ENCODE measurements at places on chromosomes 6 and 20. TPM values are rescaled to one million over a fixed set of nuclear protein-coding genes. Genes with fewer than 3 reads are reported as not detected.
A peak's percentile ranks its signal among the peaks of the same experiment; 100 is the strongest.

GRCh38 chr6:30875244-30876038 lies 8.9 kb upstream of the DDR1 start:
- no peak for DNase-seq

Gene RPS18
- polyA plus RNA-seq = 5,490 TPM

DNA sequence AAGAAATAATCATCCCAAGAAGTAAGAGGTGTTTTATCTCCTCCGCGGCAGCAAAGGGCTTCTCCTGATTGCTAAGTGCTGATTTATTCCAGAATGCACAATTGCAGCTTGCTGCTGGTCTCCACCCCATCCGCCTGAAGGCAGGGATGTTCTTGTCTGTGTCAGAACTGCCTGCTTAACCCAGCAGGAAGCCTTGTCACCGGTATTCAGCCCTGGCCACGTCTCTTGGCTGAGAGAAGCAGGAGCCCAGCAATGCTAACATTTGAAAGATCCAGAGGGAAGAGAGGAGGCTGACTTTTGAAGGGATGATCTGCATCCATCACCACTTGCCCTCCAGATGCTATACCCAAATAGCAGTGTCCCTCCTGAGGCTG lies 4.2 kb downstream of the SCML4 start:
- no peak for DNase-seq

DNA sequence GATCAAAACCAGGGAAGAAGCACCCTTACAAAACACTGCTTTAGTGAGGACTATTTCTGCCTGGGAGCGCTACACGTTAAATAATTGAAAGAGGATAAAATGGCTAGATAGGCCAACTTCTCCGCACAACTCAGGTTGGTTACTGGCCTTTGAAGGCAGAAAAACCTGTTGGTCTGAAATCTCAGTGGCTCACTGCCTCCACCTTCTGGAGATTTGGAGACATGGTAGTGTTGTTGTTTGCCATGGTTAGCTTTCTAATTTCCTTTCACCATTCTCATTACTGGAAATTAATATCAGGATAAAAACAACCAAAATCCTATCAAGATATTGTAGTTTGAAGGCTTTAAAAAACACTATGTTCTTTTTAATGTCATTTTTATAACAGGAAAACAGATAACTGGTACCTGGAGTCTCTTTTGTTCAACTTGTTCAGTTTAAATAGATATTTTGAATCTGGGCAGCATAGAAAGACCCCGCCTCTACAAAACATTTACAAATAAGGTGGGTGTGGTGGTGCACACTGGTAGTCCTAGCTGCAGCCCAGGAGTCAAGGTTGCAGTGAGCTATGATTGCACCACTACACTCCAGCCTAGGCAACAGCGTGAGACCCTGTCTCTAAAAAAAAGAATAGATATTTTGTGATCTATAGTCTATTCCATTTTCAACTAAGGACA lies 27.5 kb upstream of the BCLAF1 start:
- DNase-seq = no peak

- peak; percentile 72 for DNase-seq
Measured at GRCh38 chr6:46170357-46171289, at the start of gene ENPP5. Gene ENPP5 (minus strand): TSS chr6:46170980. CDS start chr6:46168262, 2,718 bp downstream.

DNA sequence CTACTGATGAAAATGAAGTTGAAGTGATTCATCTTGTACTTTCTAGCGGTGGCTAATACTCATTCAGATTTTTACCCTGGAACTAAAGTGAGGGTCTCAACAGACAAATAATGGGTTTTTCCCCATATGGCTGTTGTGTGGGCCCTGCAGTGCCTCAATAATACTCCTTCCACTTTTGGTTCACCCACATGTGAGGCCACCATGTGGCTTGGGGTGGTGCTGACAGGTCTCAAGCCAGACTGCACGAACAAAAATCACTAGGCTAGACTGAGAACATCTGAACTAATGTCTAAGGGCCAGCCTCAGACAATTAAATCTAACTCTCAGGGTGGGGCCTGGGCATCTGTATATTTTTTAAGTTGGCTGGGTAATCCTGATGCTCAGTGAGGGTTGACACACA lies 7.9 kb upstream of the COL12A1 start:
- no peak for DNase-seq

Gene BMP6
- not detected for polyA plus RNA-seq

GRCh38 chr6:101125380-101125971 lies 244.3 kb upstream of the ASCC3 start:
- no peak for DNase-seq

DNA sequence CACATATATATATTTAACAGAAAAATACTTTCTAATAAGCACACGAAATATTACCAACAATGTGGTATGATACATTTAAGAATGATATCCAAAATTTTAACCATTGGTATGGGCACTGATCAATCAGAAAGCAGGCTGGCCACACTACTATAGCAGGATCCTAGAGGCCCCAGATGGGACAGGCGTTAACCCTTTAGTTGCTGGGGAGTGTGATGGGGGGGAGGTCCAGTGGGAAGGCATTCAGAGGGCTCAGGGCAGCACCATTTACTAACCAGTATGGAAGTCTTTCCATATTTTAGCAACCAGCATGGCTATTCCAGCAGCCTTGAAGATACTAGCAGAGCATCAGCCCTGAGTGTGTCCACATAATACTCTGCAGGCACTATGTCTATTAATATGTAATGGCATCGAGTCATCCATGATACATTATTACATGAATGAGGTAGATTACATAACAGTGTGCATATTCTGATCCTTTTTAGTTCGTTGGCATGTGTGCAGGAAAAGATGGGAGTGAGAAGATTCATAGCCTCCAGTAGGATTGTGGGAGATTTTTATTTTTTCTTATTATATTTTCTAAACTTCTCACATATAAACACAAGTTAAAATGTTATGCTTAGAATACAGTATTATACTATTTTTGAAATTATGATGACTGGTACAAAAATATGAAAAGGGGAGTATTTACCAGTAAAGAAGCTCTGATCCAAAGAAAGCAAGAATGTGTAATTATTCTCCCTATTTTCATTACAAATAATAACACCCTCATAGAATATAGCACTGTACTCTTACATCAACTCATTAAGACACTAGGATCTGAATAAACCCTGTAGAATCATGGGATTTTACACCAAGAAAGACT lies 78.9 kb downstream of the FAM217A start:
- DNase-seq = no peak

Gene CAGE1
- polyA plus RNA-seq = 0.04 TPM

GRCh38 chr20:47561603-47562583 lies 60.2 kb downstream of the NCOA3 start:
- no peak for DNase-seq

Gene SAMD10
- polyA plus RNA-seq = 4.2 TPM

GRCh38 chr6:134315974-134316441 lies 1.9 kb downstream of the SGK1 start:
- DNase-seq = no peak

Gene MCCD1
- polyA plus RNA-seq = not detected

- no peak for DNase-seq
Measured at GRCh38 chr6:81996414-81996813, 243.9 kb upstream of the TENT5A start.

DNA sequence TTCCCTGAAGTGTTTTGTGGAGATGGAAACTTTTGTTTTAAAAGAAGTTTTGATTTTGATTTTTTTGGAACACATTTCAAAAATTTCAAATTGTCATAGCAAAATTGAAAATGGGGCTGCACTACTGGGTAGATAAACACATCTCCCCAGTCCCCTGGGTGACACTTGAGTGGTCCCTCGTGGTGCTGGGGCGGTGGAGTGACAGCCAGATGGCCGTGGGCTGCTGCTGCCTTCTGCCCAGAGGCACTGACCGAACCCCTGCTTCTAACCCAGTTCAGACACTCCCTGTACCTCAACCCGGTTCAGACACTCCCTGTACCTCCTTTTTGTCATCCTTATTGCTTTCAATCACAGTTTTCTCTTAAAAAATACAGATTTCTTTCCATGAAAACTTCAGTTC lies 69.9 kb upstream of the SYNJ2 start:
- DNase-seq = no peak

DNA sequence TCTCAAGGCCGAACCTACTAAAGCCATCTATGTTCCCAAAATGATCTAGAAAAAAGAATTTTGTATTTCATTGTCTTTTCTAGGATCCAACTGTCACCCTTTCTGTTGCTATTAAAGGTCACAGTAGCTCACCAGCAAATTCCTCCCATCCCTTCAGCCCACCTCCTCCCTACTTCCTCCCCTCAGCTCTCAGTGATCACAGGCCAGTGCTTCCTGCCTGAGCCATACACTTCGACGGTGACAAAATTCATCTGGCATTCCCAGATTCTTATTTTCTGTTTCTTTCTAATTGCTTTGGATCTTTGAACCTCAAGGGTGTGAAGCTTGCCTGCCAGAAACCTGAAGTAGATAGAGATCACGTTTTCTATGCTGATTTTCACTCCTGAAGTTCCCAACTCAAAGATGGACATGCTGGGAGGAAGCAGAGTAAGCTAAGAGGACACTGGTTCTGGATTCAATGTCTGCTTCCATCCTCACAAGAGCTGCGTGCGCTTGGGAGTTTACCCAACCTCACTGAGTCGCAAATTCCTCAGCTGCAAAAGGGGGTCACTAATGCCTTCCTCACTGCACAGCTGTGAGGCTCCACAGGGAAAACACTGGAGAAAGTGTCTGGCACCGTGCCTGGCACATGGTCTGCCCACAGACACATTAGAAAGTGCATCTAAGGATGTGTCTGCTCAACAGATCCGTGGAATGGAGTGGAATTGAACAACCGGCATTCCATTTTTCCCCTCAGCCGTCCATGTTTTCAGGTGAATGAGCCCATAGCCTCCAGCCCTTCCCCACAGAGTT lies 34.5 kb downstream of the MDGA1 start:
- DNase-seq = no peak

Gene VSX1
- not detected for polyA plus RNA-seq

GRCh38 chr6:132768051-132768517 lies 10.4 kb upstream of the VNN2 start:
- no peak for DNase-seq

Gene GRM4
- polyA plus RNA-seq = not detected

GRCh38 chr6:158758451-158758860 lies 60.7 kb downstream of the EZR start:
- DNase-seq = no peak

GRCh38 chr6:42021847-42022754 lies 28.2 kb upstream of the TAF8 start:
- no peak for DNase-seq

GRCh38 chr6:13421425-13422059 lies 65.9 kb downstream of the GFOD1 start:
- DNase-seq = no peak

Gene PKHD1
- polyA plus RNA-seq = not detected

Gene AIF1
- 133 TPM for polyA plus RNA-seq

DNA sequence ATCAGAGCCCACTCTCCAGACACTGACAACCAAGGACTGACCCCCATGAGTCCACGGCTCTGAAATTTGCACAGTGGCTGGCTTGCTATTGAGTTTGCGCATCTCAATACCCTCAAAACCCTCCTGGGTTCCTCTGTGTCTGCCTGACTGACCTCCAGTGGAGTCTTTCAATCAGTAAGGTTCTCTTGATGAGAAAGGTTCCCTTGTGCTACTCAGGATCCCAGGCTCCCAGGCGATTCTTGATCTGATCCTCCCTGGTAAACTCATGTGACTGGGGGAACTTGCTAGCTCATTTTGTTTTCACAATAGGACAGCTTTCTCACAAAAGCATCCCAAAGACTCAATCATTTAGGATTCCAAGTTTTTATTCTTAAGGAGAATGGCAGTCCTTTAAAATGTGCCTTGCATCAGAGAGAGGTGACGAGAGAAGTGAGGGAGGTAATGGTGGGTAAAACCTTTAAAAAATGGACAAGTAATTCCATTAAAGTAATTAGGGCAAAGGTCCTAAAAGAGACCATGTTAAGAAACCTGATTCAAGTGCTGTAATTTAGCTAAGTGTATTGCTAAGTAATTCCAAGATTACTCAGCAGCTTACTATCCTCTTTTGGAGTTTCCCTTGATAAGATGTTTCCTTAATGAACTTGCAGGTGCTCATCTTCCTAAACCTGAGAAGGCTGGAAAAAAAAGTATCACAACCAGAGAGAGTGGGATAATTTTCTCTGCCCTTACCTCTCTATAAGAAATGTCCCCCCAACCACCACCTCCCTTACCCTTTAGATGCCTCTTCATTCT lies 304.7 kb upstream of the SGK1 start:
- DNase-seq = no peak

Gene LPA
- 0.01 TPM for polyA plus RNA-seq

DNA sequence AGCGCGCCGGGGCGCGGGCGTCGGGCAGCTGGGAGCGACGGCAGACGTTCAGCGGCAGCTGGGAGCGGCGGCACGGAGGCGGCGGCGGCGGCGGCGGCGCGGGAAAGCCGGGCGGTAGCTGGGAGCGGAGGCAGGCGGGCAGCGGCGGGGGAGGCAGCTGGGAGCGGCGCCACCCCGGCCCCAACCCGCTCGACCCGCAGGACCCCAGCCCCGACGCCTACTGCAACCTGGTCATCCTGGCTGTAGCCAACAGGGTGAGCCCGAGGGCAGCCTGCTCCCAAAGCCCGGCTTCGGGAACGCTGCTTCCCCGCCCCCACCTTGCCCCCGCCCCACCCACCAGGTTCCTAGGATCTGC lies 8.9 kb downstream of the CCM2L start:
- no peak for DNase-seq

GRCh38 chr6:83292900-83293843 lies 100.0 kb downstream of the RWDD2A start:
- DNase-seq = no peak

DNA sequence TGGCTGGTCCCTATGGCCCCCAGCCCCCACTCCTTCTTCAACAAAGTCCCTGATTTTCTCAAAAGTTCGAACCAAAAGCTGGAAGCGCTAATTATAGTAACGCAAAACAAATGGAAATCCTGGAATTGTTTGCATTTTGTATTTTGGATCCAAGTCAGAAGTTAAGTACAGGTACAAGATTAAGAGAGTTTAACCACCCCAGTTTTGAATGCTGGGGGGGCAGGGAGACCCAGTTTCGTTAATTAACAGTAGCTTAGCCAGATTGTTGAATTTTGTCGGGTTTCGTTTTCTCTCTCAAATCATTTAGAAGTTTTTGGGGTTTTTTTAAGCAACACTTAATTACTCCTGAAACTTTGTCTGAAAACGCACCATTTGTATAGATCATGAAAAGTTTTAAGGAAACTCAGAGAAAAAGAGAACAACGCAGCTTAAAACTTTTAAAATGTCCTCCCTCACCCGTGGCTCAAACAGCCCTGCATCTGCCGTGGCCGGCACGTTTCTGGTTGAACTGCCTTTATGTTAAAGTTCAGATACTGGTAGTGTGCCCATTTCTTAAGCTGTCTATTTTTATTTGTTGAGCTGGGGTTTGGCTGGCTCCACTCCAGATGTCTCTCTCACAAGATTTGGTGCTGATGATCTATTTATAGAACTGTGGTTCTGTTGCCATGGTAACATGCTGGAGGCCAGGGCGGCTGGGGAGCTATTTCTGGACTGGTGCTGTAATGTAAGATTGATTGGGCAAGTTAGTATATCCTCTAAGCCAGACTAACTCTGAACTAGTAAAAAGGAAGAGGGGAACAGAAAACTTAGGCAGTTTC lies 55.0 kb downstream of the GNAS start:
- DNase-seq = peak; percentile 97

GRCh38 chr6:89506716-89507617 lies 74.0 kb downstream of the ANKRD6 start:
- no peak for DNase-seq

Gene ZC2HC1B
- polyA plus RNA-seq = not detected

Gene ENPP5
- polyA plus RNA-seq = 1.7 TPM

GRCh38 chr6:130309028-130309427 lies 56.8 kb upstream of the TMEM200A start:
- no peak for DNase-seq

- DNase-seq = no peak
Measured at GRCh38 chr6:152701081-152701862, 3.6 kb downstream of the MYCT1 start.

Gene ZNF311
- 1.4 TPM for polyA plus RNA-seq

Gene ELMO2
- 19.2 TPM for polyA plus RNA-seq
